ENCODE measurements at places on chromosomes 13 and 19.
A peak's percentile ranks its signal among the peaks of the same experiment; 100 is the strongest.

GRCh38 chr13:99505814-99506269, 4.6 kb downstream of the TM9SF2 start:
- DNase-seq = no peak

GRCh38 chr13:113022745-113023574, 53.9 kb downstream of the MCF2L start:
- DNase-seq = no peak

DNA sequence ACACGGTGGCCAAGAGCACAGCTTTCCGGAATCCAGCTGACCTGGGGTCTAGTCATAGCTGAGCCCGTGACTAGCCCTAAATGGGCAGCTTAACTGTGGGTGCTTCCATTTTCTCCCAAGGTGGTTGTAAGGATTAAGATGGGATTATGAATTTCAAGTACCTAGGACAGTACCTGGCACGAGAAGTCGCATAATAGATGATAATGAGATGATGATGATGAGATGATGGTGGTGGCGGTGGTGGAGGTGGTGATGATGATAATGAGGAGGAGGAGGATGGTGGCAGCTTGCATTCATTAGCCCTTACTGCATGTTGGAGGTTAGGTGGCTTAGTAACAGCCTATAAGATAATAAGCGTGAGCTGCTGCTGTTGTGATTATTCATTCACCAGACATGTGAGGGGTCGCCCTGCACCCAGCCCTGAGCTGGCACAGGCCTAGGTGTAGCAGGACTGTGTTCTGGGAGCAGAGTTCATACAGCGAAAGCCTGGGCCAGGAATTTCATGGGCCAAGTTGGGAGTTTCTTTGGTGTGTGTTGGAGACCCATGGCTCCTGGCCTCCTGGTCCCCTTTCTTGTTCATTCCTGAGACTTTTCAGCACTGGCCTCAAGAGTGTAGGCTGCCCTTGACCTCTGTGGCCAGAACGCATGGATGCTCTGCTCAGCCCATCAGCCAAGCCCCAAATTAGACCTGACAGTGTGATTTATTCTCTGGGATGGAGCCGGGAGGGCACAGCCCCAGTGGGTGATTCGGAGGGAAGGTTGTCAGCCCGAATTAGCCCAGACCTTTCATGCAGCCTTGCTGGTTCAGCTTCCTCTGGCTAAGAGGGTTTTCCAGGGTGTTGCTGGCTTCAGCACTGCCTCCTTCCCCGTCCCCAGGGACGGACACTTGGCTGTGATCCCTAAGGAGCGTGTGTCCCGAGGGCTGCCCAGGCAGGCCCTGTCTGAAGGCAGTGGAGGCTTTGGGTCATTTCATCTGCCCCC, 128.8 kb downstream of the SIPA1L3 start:
- no peak for DNase-seq

DNA sequence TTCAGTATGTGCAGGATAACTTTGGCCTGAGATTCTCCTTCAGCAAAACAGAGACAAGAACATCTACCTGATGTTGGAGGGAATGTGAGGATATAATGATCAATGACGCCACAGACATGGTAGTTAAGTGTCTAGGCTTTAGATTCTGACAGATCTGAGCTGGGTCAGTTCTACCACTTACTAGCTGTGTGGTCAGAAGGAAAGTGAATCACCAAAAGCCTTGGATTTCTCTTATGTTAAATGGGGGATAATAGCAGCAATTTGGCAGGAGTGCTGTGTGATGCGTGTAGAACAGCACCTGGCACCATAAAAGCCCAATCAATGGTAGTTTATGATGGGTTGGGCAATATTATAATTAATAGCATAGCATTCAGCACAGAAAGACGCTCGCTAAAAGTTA, 41.7 kb downstream of the RXFP2 start:
- DNase-seq = no peak

GRCh38 chr19:35991731-35992450, 3.1 kb upstream of the SDHAF1 start:
- DNase-seq = no peak

GRCh38 chr13:113836768-113837559, 26.9 kb downstream of the GAS6 start:
- DNase-seq = no peak

GRCh38 chr13:73991884-73992283, 142.3 kb downstream of the KLF12 start:
- DNase-seq = no peak

GRCh38 chr13:22961835-22962537, 218.8 kb upstream of the SGCG start:
- DNase-seq = no peak

DNA sequence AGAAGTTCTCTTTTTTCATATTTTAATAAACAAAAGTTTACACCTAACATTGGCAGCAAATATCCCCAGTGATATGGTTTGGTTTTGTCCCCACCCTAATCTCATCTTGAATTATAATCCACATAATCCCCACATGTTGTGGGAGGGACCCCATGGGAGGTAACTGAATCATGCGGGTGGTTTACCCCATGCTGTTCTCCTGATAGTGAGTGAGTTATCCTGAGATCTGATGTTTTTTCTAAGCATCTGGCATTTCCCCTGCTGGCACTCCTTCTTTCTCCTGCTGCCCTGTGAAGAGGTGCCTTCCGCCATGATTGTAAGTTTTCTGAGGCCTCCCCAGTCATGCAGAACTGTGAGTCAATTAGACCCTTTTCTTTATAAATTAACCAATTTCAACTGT, 214.7 kb downstream of the SLITRK1 start:
- no peak for DNase-seq

DNA sequence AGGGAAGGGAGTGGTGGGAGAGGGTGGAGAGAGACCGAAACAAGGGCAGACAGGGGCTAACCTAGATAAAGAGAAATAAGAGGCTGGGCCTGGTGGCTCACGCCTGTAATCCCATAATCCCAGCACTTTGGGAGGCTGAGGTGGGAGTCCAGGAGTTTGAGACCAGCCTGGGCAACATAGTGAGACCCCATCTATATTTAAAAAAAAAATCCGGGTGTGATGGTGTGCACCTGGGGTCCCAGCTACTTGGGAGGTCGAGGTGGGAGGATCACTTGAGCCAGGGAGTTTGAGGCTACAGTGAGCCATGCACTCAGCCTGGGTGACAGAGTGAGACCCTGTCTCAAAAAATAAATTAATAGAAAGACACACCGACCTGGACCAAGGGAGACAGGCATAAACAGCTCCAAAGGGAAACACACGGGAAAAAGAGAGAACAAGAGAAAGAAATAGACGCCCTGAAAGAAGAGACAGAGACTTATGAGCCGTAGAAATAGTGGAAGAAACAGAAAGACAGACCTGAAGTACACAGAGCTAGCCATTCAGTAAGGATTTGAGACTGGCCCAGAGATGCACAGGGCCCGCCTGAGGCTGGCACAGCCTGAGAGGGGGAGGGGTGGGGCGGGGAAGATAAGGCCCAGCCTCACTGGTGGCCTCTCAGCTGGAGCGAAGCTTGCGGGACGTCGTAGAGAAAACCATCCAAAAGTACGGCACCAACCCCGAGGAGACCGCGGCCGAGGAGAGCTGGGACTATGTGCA, 2.2 kb downstream of the CD37 start:
- no peak for DNase-seq

GRCh38 chr19:5138606-5139582, 170.0 kb downstream of the KDM4B start:
- peak; percentile 79 for DNase-seq

- DNase-seq = no peak
Measured at GRCh38 chr19:5572556-5573286, 5.0 kb upstream of the TINCR start.

DNA sequence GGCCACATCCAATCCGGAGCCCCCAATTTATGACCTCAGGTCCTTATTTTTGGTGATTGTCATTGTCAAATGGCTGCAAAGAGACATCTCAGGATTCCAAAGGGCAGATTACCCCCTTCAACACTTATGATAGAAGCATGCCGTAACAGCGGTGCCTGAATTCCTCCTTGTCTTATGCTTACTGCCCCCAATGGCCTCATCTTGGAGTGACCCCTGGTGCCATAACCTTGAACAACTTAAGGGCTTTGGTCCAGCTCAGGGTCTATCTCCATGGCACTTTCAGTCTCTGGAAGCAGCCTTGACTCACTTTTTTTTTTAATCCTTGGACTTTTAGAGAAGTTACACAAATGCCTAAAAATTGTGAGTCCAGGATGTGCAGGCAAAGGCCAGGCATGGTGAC, 171.6 kb upstream of the ZNF507 start:
- DNase-seq = no peak

GRCh38 chr19:53555352-53555751, 17.4 kb downstream of the ZNF331 start:
- no peak for DNase-seq

GRCh38 chr13:98492335-98493041, 84.4 kb downstream of the STK24 start:
- no peak for DNase-seq

DNA sequence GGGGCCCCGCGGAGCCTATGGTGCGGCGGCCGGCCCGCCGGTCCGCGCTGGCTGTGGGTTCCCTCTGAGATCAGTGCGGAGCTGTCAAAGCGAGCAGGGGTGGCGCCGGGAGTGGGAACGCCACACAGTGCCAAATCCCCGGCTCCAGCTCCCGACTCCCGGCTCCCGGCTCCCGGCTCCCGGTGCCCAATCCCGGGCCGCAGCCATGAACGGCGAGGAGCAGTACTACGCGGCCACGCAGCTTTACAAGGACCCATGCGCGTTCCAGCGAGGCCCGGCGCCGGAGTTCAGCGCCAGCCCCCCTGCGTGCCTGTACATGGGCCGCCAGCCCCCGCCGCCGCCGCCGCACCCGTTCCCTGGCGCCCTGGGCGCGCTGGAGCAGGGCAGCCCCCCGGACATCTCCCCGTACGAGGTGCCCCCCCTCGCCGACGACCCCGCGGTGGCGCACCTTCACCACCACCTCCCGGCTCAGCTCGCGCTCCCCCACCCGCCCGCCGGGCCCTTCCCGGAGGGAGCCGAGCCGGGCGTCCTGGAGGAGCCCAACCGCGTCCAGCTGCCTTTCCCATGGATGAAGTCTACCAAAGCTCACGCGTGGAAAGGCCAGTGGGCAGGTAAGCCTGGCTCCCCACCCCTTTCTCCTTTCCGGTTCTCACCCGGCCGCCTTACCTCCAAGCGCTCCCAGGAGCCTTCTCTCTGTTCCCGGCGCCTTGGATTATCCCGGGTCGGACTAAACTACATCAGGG, at the start of gene PDX1:
Gene PDX1, plus strand, starts transcription at position 67 of the 743 bp plus-strand sequence. Its CDS starts 139 bp downstream, at position 206.
- peak; percentile 32 for DNase-seq

- DNase-seq = no peak
Measured at GRCh38 chr13:20526664-20527063, 1.0 kb upstream of the CRYL1 start.

DNA sequence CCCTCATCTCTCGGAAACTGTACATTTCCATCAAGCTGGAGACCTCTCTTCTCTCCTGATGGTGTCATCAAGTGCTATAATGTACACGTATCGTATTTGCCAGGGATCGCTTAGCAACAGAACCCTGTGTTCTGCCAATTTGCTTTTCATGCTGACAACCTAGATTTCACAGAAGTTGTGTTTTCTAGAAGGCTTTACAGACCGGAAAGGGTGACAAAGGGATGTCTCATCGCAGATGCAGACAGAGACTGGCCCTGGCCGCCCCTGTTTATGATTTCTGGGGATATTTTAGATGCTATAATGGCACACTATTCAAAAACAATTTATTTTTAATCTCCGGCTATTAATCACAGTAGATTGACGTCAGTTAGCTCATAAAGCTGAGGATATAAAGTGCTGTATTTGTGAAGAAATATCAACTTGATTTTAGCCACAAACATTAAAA, 291.4 kb downstream of the IRS2 start:
- DNase-seq = no peak

- DNase-seq = no peak
Measured at GRCh38 chr13:77863144-77863543, 55.5 kb downstream of the EDNRB start.

- DNase-seq = no peak
Measured at GRCh38 chr13:39685652-39686051, 30.2 kb downstream of the COG6 start.

- DNase-seq = no peak
Measured at GRCh38 chr13:26836626-26837025, 76.0 kb upstream of the GPR12 start.

DNA sequence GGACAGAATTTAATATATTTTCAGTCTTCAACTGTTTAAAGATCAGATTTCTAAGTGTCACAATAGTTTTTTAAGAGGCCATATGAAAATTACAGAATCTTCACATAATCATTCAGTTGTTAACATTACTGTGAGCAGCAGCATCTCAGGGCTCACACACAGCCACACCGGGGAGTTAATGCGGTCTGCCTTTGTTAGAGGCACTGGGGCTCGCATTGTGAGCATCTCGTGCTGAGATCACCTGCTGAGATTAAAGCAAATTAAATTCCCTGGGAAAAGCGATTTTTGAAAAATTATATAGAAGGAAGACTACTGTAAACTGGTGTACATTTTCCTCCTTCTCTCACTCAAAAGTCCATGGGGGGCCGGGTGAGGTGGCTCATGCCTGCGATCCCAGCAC, 16.6 kb downstream of the GPR12 start:
- no peak for DNase-seq

GRCh38 chr13:20461481-20461859, 64.2 kb downstream of the CRYL1 start:
- no peak for DNase-seq

DNA sequence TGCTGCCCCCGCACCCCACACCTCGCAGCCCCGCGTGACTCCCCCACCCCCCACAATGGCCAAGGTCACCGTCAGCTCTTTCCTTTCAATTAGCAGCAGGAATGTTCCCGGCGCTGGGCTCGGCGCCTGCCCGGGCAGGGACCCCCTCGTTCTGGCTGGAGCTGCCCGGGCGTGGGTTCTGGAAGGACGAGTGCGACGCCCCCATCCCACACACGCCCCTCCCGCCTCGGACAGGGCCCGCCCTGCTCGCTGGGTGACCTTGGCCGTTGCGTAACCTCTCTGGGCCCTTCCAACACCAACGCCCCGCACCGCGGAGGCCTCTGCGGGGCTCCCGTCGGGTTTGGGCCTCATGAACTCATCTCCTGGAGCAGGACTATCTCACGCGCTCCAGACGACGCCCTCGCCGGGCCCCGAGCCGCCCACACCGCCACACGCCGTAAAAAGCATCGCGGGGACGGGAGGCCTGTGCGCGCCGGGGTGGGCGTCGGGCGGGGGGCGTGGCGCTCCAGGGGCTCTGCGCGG, 10.3 kb downstream of the PALM start:
- no peak for DNase-seq

- no peak for DNase-seq
Measured at GRCh38 chr13:112513761-112514160, 74.2 kb downstream of the TUBGCP3 start.

GRCh38 chr13:103598671-103599070, 532.5 kb upstream of the SLC10A2 start:
- DNase-seq = no peak

GRCh38 chr19:7862413-7862951, 11.7 kb downstream of the PRR36 start:
- DNase-seq = no peak

All from stimulated activated naive B cell treated with anti-CD40 and anti-IgM and Interleukin-4, amounts not matched to agents 10 μg/mL and 1 μg/mL and 100 μg/mL, for 72 hours (primary cell).